ENCODE measurements at places on chromosomes 4 and X.
A peak's percentile ranks its signal among the peaks of the same experiment; 100 is the strongest.

GRCh38 chr4:55033296-55033695 lies 92.1 kb downstream of the KDR start:
- DNase-seq: no peak

DNA sequence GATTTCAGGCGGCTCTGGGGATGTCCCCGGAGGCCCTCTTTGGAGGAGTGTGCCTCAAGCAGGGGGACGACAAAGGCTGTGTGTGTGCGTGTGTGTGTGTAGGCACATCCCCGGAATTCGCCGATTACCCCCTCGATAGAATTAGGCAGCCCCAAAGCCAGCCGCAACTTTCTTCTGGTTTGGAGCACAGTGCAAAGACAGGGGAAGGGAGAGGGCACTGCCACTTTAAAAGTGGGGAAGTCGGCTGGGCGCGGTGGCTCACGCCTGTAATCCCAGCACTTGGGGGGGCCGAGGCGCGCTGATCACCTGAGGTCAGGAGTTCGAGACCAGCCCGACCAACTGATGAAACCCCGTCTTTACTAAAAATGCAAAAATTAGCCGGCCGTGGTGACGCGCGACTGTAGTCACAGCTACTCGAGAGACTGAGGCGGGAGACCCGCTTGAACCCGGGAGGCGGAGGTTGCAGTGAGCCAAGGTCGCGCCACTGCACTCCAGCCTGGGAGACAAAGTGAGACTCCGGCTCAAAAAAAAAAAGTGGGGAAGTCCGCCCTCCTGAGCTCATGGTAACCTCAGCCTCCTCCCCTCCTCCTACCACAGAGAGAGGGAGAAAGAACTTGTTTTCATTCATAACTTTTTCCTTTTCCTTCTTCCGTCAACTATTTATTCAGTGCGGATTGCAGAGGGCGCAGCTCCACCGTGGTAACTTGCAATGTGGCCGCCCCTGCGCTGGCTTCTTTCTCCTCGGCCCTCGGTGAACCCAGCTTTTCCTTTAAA lies 2.4 kb downstream of the SPRY1 start:
- DNase-seq: peak; percentile 50

DNA sequence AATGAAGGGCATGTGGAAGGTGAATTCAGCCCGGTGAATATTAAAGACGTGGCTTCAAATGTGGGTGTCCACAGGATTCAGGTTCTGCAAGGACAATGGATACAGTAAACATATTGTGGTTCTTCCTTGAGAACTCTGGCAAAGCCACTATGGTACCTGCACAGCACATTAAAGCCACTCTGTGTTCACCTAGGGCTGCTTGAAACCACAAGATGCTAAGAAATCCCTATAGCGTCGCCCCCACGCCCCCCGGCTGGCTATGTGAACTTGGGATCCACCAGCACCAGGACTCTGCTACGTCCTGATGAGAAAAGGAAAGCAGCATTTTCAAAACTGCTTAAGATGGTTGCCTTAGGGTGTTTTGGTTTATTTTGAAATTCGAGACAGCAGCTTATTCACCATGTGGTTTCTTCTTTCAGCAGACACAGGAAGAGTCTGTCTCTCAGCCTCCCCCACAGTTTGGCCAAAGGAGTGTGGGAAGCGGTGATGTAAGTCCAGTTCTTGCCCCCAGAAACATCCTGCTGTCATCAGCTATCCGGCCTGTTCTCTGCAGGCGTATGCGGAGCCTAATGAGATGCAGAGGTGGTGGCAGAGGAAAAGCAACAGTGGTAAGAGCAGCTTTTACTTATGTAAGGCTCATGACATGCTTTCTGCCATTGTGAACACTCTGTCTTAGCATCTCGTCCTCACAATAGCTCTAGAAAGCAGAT lies 111.5 kb downstream of the AFAP1 start:
- peak; percentile 82 for DNase-seq

DNA sequence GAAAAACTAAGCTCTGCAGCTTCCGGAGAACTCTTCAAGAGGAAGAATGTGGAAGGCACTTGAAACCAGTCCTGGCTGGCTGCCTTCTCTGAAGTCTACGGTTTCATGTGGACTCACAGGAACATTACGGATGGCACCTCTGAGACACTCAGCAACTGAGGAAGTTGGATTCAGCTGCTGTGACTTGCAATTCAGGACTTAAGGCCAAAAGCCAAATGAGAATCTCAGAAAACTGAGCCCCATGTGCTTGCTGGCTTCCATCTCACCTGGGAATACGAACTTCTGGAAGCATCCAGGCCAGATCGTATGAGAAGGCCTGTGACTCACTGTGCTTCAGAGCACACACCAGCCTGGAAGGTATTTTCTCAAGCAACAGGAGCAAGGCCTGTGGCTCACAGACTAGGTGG lies 107.8 kb upstream of the GPC4 start:
- DNase-seq: no peak

GRCh38 chr4:10656420-10656819 lies 28.1 kb downstream of the CLNK start:
- DNase-seq: no peak

DNA sequence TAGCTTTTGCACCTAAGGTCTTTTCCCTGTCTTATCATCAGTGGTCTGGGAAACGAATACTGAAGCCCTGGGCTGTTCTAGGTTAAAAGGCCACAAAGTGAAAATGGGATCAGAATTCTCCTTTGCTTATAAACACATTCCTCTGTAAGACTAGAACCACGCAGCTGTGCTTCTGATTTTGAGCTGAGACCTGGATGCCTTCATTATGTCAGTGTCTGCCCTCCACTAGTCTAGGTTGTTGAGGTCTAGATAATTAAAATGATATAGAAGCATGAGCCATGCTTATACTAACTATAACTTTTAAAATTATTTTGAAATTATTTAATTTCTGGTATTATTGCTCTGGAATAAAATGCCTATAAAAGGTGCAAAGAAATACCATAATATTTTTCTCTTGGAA lies 403.9 kb downstream of the ADGRL3 start:
- no peak for DNase-seq

GRCh38 chrX:63922221-63922620 lies 137.2 kb upstream of the ARHGEF9 start:
- DNase-seq: no peak

DNA sequence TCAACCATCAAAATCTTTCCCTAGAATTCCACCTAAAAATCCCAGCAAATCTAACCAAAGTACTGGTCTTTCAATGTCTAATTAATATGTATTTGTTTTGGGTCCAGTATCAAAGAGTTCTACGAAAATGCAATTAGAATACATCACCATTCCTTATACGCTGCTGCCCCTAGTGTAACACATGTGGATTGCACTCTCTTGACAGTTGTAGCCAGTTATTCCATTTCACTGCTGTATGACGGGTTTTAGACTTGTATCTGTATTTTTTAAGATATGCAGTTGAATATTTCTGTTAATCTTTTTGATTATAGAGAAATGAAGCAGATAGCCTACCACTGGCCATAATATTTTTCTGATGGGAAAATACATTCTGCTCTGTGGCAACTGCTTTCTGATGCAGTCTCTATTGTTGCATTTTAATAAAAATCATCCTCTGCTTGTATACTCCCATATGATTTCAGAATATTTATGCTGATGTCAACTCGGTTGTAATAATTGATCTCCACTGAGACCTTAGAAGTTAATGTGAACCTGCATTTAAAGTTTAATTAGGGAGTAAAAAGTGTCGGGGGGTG lies 17.1 kb upstream of the PAGE2B start:
- peak; percentile 45 for DNase-seq

DNA sequence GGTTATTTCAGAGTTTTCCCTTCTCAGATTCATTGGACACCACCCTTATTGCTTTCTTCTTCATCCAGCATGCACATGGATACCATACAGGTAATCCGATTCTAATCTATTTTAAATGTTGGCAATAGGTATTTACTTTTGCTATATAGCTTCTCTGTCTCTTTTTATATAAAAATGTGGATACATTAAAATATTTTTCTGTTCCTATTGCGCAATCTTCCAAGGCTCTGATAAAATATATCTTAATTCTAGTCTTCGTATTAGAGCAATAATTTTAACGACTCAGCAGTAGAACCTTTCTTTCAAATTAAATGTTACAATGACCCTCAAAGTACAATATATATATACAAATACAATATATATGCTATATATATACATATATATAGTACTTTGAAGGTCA lies 239.8 kb downstream of the DCAF12L2 start:
- no peak for DNase-seq

Data from CD4-positive, alpha-beta T cell treated with Interleukin-4 for 1 hour (primary cell).